A549 treated with ZK216348 at 1 μM for 4 hours (cell line): ENCODE measurements at places on chromosomes 1 and 21. TPM values are rescaled to one million over a fixed set of nuclear protein-coding genes. Genes with fewer than 3 reads are reported as not detected.

HES4 gene
- 20.9 to 80.4 TPM (median 64.7 TPM) in 5 replicates for total RNA-seq

PHLDA3 gene
- total RNA-seq, result 60.4 to 170 TPM (median 155 TPM) in 5 replicates

ALPL gene
- total RNA-seq, result 0.14 to 0.68 TPM (median 0.41 TPM) in 5 replicates

AQP10 gene
- total RNA-seq, result not detected in 5 replicates

GPR89B gene
- 3.8 to 5.7 TPM (median 5.0 TPM) in 5 replicates for total RNA-seq

CENPS gene
- total RNA-seq, result 25.4 to 36.8 TPM (median 29.0 TPM) in 5 replicates

NHLH1 gene
- total RNA-seq, result 0.34 to 0.79 TPM (median 0.47 TPM) in 5 replicates

AVPR1B gene
- total RNA-seq, result not detected in 5 replicates

CXADR gene
- 5.8 to 12.1 TPM (median 9.3 TPM) in 5 replicates for total RNA-seq

SLC5A3 gene
- total RNA-seq, result 1.4 to 3.9 TPM (median 3.4 TPM) in 5 replicates

LRRC7 gene
- total RNA-seq, result not detected in 5 replicates

ZBTB18 gene
- total RNA-seq, result 3.0 to 5.3 TPM (median 5.0 TPM) in 5 replicates

SPRR2E gene
- not detected in 5 replicates for total RNA-seq

KRTAP19-3 gene
- total RNA-seq, result not detected in 5 replicates

CFAP141 gene
- not detected in 5 replicates for total RNA-seq

OPRD1 gene
- total RNA-seq, result 0.02 to 0.08 TPM (median 0.03 TPM) in 5 replicates

MYOC gene
- 0.06 TPM in 1 of 5 replicates, not detected in the others for total RNA-seq

SLC35F3 gene
- 3.6 to 5.7 TPM (median 5.2 TPM) in 5 replicates for total RNA-seq

CDA gene
- 29.6 to 46.1 TPM (median 35.1 TPM) in 5 replicates for total RNA-seq

EFNA3 gene
- total RNA-seq, result 5.0 to 6.2 TPM (median 5.8 TPM) in 5 replicates

OPTC gene
- total RNA-seq, result not detected in 5 replicates

ARF1 gene
- 333 to 469 TPM (median 450 TPM) in 5 replicates for total RNA-seq

SYT2 gene
- 0.06 to 0.14 TPM (median 0.11 TPM) in 5 replicates for total RNA-seq

IL19 gene
- total RNA-seq, result not detected in 5 replicates

BEND5 gene
- not detected in 5 replicates for total RNA-seq

SNX27 gene
- total RNA-seq, result 7.4 to 9.1 TPM (median 7.7 TPM) in 5 replicates

SPRR1B gene
- not detected in 5 replicates for total RNA-seq

TNNI3K gene
- not detected in 5 replicates for total RNA-seq

GUCA2B gene
- 0.42 TPM in 1 of 5 replicates, not detected in the others for total RNA-seq

APCS gene
- total RNA-seq, result not detected in 5 replicates

PPFIA4 gene
- 0.38 to 1.4 TPM (median 0.64 TPM) in 5 replicates for total RNA-seq

DPT gene
- total RNA-seq, result not detected in 5 replicates

NFASC gene
- 0.83 to 1.9 TPM (median 1.0 TPM) in 5 replicates for total RNA-seq

SH2D2A gene
- total RNA-seq, result 3.0 to 5.3 TPM (median 4.0 TPM) in 5 replicates

C1orf167 gene
- not detected in 5 replicates for total RNA-seq

NES gene
- 1.2 to 1.3 TPM (median 1.3 TPM) in 5 replicates for total RNA-seq

KRTAP10-4 gene
- total RNA-seq, result not detected in 5 replicates

PPM1J gene
- 0.50 to 1.4 TPM (median 1.3 TPM) in 5 replicates for total RNA-seq

DCST2 gene
- 0.47 to 0.72 TPM (median 0.64 TPM) in 4 of 5 replicates, not detected in the other for total RNA-seq

SH2D5 gene
- 12.2 to 17.6 TPM (median 14.5 TPM) in 5 replicates for total RNA-seq

KRTAP10-12 gene
- total RNA-seq, result not detected in 5 replicates

LMX1A gene
- total RNA-seq, result not detected in 5 replicates

FAM78B gene
- total RNA-seq, result 0.07 to 0.32 TPM (median 0.27 TPM) in 5 replicates

GJA9 gene
- not detected in 5 replicates for total RNA-seq

OVAAL gene
- 0.18 TPM in 1 of 5 replicates, not detected in the others for total RNA-seq

TRAF3IP3 gene
- not detected in 5 replicates for total RNA-seq

KRTAP19-4 gene
- not detected in 5 replicates for total RNA-seq

UBXN10 gene
- total RNA-seq, result not detected in 5 replicates

NCF2 gene
- 1.0 to 3.3 TPM (median 2.7 TPM) in 5 replicates for total RNA-seq

SV2A gene
- total RNA-seq, result 0.06 to 0.15 TPM (median 0.09 TPM) in 5 replicates

FAM110D gene
- 0.05 to 0.06 TPM in 2 of 5 replicates, not detected in the others for total RNA-seq

CLCA4 gene
- total RNA-seq, result not detected in 5 replicates

CD52 gene
- total RNA-seq, result not detected in 5 replicates
